Type B pancreatic cell (in vitro differentiated cells): ENCODE measurements at places on chromosomes 4 and X. TPM values are rescaled to one million over a fixed set of nuclear protein-coding genes. Genes with fewer than 3 reads are reported as not detected.
A peak's percentile ranks its signal among the peaks of the same experiment; 100 is the strongest.

- no peaks in the 10 kb centered on the region for H3K27me3 ChIP-seq
- no peak for DNase-seq
- H3K27ac ChIP-seq, result no peak overlapping the region
- H3K36me3 ChIP-seq, result no peaks in the 10 kb centered on the region
- no peaks in the 10 kb centered on the region for H3K4me1 ChIP-seq
Measured at GRCh38 chrX:38138157-38138891, 82.3 kb downstream of the SRPX start.

DNA sequence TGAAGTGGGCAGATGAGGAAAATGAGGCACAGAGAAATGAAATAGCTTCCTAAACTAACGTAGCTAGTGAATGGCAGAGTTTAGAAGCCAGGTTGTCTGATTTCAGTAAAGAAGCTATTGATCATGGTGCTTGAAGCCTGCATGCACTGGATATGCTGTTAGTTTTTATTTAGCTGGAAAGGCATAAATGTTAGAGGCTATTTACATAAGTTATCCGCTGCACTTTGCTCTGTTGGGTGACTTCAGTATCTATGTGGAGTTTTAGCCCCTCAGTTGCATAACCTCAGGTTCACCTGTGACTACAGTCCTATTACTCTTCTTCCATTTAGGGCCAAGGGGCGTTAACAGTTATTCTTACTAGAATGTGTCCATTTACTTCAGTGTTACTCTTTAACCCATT is 522.4 kb upstream of the RPS6KA3 start:
- no peak for DNase-seq
- no peak overlapping the region for H3K27ac ChIP-seq
- H3K4me1 ChIP-seq, result no peaks in the 10 kb centered on the region
- H3K36me3 ChIP-seq, result no peaks in the 10 kb centered on the region
- no peak overlapping the region for H3K4me3 ChIP-seq

DNA sequence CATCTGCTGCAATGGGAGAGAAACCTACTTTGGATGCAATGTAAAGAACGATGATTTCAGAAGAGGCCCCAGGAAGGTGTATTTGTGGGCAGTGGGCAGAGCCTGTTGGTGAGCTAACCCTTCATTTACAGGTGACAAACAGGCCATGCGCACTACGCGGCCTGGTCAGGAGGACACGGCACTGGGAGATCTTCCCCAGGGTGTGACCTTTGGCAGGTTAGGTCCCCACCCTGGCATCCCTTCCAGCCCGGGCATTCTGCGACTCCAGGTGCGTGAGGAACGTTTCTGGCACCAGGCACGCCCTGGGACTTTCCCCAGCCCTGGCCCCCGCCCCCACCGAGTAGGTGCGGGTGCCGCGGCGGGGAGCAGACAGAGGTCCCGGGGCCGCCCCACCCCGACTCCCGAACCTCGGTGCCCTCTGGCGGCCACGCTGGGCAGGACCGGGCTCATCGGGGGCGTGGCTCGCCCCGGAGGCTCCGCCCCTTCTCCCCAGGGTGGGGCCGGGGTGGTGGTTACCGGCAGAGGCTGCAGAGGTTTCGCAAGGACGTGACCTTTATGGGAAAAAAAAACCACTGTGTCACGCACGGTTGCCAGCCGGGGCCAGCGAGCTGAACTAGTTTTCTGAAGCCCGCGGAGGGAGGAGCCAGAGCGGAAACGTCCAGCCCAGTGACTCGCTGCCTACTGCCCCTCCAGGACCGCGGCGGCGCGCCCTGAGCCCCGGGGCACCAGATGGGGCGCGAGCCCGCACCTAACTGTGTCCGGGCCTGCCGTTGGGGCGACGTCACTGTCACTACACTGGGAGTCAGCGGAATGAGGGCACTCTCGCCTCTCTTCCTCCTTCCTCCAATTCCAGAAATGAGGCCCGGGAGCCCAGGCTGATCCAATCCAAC is 5.0 kb upstream of the NYX start:
- peak; percentile 82 for DNase-seq
- H3K27me3 ChIP-seq, result no peaks in the 10 kb centered on the region
- no peaks in the 10 kb centered on the region for H3K4me1 ChIP-seq
- no peaks in the 10 kb centered on the region for H3K36me3 ChIP-seq
- H3K4me3 ChIP-seq, result peak overlapping the region; percentile 75

- no peak overlapping the region for H3K4me3 ChIP-seq
- no peak for DNase-seq
- H3K36me3 ChIP-seq, result no peaks in the 10 kb centered on the region
- peaks cover 11% of the 10 kb centered on the region for H3K27me3 ChIP-seq
- no peak overlapping the region for H3K27ac ChIP-seq
- peaks cover 8% of the 10 kb centered on the region for H3K4me1 ChIP-seq
Measured at GRCh38 chr4:183773790-183774189, 114.7 kb downstream of the TRAPPC11 start.

- H3K4me3 ChIP-seq, result no peak overlapping the region
- peaks cover 5% of the 10 kb centered on the region for H3K4me1 ChIP-seq
- no peak overlapping the region for H3K27ac ChIP-seq
- no peaks in the 10 kb centered on the region for H3K27me3 ChIP-seq
- H3K36me3 ChIP-seq, result no peaks in the 10 kb centered on the region
Measured at GRCh38 chr4:31058656-31059055, 338.5 kb downstream of the PCDH7 start.

The PPP1R2C gene
- not detected in 2 replicates for total RNA-seq

The CCSER1 gene
- total RNA-seq, result 18.1 and 25.5 TPM in 2 replicates
